ENCODE measurements at places on chromosomes 6 and 20.

DNA sequence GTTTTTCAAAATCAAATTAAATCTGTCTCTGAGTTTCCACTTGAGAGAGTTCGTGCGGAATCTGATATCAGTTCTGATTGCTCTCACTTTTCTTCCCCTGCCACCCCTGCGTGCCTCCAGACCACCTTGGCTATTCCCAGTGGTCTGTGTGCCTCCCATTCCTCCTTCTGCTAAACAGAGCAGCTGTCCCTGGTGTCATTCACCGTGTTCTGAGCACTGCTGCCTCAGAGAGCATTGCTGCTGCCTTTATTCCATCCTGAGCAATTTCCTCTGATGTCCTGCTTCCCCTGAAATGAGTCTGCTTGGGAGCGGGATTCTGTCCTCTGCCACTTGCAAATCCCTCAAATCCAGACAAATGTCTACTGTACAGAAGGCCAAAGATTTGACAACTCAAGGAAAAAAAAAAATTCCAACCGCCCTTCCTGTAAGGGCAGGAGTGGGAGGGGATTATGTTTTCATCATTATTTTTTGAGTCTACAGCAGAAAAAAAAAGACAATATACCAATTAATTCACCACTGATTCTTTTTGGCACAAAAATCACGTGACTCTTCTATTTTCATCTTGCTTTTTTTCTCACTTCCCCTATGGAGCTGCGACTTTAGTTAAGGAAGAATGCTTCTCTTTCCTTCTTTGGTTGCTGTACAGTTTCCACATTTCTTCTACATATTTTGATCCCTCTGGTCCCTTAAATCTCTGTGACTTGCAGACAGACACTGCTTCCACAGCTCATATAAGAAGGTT lies 833.0 kb downstream of the EPHA7 start:
- DNase-seq = no peak

- DNase-seq = no peak
These were observed 22.7 kb downstream of the OLIG3 start for GRCh38 chr6:137471497-137471896.

GRCh38 chr6:46850792-46851191 lies 57.6 kb downstream of the MEP1A start:
- no peak for DNase-seq

DNA sequence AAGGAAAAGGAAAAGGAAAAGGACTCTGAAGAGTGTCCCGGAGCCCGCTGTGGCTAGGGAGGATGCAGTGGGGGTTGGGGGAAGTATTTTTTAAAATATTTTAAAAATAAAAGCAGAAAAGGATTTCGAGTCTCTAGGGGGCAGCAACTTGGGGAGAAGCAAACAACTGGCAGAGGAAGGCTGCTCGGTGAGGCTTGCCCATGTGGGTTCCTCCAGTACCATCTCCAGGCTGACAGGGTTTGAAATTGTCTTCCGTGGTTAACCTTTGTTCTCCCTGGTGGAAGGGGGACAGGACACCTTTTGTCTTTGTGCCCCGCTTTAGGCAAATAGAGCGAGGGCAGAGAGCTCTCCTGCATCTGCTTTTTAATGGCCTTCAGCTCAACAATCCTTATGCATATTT lies 60.4 kb upstream of the SNX9 start:
- no peak for DNase-seq

DNA sequence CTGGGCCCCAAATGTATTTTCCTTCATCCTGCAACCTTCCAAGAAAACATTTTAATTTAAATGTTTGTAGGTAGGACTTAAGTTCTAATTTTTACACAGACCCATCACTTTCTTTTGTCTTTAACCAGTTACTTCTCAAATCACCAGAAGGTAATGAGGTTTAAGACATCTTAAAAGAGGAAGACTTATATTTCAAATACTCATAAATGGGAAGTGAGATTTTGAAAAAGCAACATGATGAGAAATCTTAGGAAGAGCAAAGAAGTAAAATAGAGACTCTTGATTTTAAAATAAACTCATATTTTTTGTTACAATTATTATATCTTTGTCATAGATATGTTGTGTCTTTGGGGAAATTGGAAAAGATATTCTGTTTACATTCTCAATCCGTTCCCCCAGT lies 82.3 kb downstream of the SYNE1 start:
- no peak for DNase-seq

- DNase-seq = no peak
These were observed 495.9 kb upstream of the ARID1B start for GRCh38 chr6:156281266-156281665.

- no peak for DNase-seq
These were observed 25.8 kb downstream of the B4GALT5 start for GRCh38 chr20:49687595-49688567.

DNA sequence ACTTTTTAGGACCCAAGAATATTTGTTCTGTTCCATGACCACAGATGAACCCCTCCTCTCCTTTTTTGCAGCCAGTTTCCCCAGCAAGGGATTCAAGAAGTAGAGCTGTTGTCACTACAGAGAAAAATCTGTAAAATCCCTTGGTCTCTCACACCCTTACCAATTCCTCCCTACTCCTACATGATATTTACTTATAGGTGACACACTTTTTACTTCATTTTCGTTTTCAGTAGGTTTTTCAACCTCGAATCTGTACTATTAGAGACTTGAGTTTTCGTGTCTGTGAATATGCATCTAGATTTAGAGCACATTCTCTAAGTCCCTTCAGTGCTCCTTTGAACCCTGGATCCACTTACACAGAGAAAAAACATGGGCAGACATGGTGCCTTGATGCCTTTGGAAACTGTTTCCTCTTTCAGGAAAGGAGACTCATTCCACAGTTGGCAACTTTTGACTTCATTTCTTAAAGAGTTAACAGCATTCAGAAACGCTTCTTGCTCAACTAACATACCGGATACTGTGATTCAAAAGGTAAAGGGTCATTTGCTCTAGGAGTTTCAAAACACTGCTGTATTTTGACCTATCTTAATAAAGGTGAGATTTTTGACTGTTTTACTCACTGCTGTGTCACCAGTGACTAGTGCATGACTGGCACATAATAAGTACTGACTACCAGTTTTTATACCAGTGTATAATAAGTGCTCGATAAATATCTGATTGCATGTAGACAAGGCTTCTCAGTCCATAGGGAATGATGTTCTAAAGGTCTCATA lies 50.6 kb downstream of the LAMA4 start:
- no peak for DNase-seq

GRCh38 chr6:136171231-136171630 lies 78.9 kb downstream of the MTFR2 start:
- DNase-seq = no peak

GRCh38 chr6:169701311-169701953 lies 397 bp downstream of the WDR27 start:
- no peak for DNase-seq

DNA sequence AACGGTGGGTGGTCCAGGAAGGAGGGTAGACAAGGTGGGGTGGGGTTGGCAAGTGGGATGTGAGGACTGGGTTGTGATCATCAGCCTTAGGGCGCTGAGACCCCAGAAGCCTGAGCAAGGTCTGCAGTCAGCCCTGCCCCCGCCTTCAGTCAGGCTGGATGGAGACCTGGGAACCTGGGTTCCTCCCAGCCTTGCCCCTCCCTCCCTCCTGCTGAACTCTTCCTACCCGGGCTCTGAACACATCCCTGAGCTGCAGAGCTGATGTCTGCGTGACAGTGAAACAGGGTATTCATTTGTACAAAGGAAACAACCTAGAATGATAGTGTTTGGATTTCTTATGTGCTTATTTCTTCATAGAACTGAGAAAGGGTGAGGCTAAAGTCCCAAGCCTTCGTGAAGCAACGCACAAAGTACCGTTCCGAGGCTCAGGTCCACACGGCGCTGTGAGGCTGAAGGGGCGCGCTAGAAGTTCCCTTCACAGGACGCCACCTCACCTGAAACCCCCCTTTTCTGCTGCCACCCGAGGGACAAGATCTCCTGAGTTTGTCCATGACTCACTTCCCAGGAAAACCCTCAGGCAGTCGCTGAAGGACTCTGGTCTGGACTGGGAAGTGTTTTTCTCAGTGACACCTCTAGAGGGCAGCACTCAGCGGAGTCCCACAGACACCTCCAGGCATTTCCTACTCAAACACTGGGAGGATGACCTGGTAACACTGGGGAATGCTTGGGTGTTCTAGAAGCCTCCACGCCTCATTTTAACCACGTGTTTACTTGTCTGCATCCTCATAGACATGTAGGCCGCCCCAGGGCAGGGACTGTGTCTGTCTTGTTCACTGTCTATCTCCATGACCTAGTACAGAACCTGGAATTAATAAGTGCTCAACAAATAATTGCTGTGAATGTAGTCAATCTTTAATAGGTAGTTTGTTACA lies 1.2 kb downstream of the GSTA5 start:
- no peak for DNase-seq

DNA sequence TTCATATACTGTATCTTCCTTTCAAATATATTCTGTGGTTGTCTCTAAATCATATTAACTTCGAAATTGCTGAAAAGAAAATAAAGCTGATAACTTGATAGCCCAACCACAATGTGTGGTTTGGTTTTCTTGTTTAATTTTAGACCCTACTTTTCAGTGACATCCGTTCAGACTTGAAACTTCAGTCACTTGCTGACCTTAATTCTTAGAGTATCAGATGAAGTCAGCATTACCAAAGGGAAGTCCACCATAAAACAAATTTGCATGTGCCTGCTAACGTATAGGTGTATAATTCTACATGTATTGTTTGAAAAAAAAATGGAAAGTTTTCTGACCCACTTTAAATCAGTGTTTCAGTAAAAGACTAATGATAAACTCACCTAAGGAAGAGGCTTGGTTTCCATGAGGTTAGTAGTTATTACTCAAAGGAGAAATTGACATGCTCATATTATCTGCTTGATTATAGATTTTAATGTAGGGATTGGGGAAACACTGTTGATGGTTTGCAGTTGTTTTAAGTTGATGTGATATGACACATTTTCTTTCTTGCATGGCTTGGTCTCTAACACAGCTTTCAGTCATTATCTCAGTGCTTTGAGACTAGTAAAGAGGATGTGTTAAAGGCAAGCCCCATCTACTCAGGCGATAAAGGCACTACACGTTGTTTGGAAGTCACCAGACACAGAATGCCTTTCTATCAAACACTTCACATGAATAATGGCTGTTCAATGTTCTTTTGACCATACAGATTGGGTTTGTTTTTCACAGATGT lies 5.2 kb upstream of the IL17A start:
- DNase-seq = no peak

- no peak for DNase-seq
These were observed 62.7 kb downstream of the LRRC1 start for GRCh38 chr6:53857318-53858094.

GRCh38 chr6:90494067-90494780 lies 92.6 kb downstream of the MAP3K7 start:
- DNase-seq = no peak

DNA sequence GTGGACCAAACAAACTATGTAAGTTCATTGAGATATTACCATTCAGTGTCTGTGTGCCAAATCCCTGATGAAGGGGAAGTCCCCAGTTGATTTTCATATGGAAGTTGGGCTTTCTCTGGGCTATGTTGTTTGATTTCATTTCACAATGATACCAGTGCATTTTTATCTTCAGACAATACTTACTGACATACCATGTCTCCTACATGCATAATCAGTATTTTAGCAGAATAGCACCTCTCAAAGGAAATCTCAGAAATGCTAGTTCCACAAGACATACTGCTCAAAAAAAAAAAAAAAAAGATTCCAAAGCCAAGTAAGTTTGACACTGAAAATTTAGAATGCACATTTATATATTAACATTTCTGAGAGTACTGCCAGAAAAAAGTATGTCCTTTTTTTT lies 168.8 kb upstream of the RNF217 start:
- DNase-seq = no peak

GRCh38 chr6:105214668-105215067 lies 34.9 kb upstream of the POPDC3 start:
- DNase-seq = no peak

DNA sequence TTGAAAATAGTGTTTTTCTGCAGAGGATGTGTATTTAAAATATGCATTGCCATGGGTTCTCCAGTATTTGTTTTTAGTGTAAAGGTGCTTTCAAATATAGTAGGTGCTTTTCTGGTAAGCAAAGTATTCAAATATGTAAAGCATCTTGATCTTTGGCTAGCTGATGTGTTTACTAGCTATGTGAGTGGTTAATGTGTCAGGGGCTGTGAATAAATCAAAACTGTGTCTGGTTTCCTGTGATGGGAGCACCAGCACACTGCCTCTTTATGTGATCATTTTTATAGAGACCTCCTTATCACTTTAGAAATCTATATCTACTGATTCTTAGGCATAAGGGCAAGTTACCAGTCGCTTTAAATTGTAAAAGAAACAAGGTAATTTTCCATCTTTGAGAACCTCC lies 388.9 kb upstream of the MAN1A1 start:
- DNase-seq = no peak

GRCh38 chr6:44701637-44702101 lies 314.2 kb downstream of the CDC5L start:
- DNase-seq = no peak

- DNase-seq = no peak
These were observed 67.4 kb downstream of the ECT2L start for GRCh38 chr6:138863321-138863720.

DNA sequence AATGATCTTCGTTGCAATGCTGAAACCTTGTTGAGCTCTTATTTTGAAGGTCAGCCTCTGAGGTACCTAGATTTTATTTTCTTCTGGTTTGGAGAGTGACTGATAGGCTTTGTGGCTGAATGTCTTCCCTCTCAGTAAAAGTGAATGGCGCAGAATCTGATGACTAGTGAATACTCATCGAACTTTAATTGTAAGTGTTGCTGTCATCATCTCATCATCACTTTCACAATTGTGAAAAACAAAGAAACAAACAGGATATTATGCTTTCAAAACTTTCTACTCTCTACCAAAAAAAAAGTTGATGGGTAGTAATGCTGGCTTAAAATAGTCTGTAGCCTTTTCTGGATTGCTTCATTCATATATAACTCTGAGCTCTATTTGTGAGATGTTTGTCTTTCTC lies 239.5 kb upstream of the RAB32 start:
- DNase-seq = no peak

Data from non-pigmented ciliary epithelial cell (primary cell).